Activated CD8-positive, alpha-beta memory T cell treated with anti-CD3 and anti-CD28 coated beads, Interleukin-2, amount 50 U/mL, for 4 hours (primary cell): ENCODE measurements at places on chromosomes 11 and 22.

DNA sequence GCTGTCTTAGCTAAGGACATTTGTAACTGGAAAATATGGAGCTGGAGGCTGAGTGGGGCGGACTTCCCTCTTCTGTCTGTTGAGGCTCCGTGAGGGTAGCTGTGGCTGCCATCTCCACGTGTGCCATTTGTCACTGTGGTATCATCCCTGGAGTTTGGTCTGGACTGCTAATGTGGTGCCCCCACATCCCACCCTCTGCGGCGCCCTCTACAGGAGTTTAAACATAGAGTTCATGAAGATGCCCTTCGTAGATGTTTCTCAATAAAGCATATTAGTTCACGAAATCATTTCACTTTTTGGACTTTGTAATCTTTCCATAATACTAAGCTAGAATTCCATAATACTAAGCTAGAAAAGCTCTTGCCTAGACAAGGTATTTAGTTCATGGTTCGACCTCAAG is 52.4 kb downstream of the TECTA start:
- no peak for DNase-seq

DNA sequence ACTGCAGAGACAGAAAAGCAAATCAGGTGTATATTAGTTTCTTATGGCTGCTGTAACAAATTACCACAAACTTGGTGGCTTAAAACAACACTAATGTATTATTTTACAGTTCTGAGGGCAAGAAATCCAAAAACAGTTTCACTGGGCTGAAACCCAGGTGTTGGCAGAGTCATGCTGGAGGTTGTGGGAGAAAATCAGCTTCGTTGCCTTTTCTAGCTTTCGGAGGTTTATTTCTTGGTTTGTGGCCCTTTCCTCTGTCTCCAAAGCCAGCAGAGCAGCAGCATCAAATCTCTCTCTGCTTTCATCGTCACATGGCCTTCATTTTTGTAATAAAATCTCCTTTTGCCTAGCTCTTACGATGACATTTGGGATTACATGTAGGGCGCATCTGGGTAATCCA is 33.0 kb upstream of the OR6M1 start:
- DNase-seq = no peak

DNA sequence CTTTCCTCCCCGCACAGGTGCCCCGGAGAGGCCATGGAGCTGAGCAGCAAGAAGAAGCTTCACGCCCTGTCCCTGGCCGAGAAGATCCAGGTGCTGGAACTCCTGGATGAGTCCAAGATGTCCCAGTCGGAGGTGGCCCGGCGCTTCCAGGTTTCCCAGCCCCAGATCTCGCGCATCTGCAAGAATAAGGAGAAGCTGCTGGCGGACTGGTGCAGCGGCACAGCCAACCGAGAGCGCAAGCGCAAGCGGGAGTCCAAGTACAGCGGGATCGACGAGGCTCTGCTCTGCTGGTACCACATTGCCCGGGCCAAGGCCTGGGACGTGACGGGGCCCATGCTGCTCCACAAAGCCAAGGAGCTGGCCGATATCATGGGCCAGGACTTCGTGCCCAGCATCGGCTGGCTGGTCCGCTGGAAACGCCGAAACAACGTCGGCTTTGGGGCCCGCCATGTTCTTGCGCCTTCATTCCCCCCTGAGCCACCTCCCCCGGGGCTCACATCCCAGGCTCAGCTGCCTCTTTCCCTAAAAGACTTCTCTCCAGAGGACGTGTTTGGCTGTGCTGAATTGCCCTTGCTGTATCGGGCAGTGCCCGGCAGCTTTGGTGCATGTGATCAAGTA is 1.3 kb downstream of the TIGD3 start:
- DNase-seq = no peak

DNA sequence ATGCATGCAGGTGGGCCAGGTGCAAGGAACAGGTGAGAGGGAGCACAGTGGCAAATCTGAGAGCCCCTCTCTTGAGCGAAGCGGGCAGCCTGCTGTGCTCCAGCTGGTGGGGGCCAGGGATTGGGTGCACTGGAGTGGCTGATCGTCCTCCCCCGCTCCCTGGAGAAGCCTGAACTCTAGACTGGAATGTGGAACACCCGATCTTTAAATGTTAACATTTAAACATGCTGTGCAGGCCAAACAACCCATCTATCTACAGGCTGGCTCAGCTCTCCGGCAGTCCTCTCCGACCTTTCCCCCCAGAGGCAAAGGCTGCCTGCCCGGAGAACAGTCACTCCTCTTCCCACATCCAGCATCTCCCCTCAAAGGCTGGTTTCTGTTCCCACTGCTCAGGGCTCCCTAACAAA is 5.1 kb downstream of the MRGPRF start:
- DNase-seq = no peak

DNA sequence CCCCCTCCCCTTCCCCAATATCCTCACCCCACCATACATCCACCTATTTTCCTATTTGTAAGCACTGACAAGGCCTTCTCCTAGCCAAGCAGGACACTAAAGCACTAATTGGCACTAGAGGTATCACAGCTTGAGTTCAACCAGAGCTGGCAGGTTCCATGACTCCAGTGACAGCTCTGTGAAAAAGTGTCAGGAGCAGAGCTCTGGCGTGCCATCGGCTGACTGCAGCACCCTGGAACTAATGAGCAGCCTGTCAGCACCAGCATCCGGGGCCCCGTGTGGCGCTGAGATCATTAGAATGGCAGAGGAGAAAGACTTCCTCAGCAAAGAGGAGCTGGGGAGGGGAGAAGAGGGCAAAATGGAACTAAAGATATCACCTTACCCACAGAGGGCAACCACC is 847.4 kb downstream of the NTM start:
- no peak for DNase-seq

DNA sequence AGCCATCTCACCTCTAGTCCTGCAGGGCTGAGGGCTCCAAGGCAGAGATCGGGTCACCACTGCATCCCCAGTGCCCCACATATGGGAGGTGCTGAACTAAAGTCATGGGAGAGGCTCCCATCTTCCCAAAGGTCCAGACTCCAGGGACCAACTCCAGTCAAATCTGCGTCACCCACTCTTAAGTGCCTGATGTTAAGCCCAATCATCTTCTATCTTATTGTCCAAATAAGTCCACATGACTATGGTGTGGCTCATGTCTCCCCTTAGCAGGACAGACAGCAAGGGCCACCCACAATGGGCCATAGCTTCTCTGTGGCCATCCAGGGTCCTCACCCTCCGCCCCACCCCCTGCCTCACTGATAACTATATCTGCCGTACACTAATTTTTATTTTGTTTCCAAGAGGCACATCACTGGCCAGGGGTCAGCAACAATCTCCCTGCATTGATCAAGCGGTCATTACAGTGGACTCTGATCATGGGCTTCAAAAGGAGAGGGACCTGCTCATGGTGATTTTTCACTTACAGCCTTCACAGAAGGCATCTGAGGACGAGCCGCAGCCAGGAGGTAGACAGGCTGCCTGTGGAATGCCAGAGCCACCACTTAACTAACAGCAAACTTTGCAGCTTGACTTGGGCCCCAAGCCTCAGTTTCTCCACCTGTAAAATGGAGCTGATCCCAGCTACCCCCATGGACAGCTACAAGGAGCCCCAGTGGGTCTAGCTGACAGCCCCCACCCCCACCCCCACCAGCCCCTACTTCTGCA is 23.3 kb downstream of the MYH9 start:
- DNase-seq = no peak

DNA sequence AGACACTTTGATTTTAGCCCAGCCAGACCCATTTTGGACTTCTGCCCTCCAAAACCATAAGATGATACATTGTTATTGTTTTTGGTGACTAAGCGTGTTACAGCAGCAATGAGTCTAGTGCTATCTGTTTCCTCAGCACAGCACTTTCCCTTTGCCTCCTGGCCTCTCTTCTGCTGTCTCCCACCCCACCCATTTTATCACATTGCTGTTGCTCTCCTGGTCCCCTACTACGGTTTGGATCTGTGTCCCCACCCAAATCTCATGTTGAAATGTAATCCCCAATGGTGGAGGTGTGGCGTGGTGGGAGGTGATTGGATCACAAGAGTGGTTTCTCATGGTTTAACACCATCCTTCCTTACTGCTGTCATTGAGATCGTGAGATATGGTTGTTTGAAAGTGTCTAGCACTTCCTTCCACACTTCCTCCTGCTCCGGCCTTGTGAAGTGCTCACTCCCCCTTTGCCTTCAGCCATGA is 59.8 kb upstream of the CD82 start:
- DNase-seq = no peak

- DNase-seq = no peak
Measured at GRCh38 chr11:126919147-126919823, 81.3 kb downstream of the KIRREL3 start.

DNA sequence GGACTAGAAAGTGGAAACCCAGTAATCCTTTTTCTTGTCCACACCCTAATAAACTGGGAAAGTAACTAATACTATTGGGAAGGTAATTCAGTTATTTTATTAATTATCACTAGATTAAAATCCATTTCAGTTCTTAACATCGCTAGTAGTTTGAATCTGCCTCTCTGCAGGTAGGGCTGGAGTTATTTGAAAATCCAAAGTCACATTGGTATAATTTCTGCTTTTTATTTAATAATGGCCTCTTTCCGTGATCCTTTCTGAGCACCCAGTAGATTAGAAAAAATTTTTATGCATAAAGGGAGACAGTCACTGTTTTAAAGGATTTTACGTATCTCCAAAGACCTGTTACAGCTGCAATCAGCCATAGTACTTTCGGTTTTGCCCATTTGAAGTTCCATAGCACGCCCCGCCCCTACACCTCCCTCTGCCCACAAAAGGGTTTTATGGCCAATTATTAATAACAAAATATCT is 605 bp upstream of the COPB1 start:
- DNase-seq = peak; percentile 45

DNA sequence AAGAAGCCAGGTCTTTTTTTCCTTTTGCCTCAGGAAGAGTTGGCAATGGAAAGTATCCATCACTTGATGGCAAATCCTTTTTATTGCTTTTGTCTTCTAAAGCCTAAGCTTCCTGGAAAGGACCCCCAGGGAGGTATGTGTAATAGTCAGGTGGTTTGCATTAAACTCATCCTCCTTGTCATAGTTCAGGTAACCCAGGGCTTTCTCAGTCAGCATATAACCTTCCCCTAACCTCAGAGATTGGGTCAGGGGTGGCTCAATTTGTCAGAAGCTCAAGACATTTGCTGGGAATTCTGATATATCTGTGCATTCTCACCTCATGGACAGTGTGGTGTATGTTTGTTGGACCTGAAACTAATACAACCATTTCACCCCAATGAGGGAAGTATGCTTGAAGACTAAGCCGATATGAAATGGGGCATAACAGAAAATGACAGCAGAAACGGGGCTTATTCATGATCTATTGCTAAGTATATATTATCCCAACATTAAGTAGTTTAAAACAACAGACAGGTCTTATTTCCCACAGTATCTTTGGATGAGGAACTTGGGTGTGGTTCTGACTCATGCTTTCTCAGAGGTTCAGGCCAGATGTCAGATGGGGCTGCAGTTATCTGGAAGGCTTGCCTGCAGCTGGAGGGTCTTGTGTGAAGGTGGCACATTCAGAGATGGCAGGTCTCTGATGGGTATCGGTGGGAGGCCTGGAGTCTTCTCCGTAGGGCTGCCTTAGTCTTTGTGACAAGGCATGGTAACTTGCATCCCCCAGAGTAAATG is 135.8 kb upstream of the SPON1 start:
- no peak for DNase-seq

- no peak for DNase-seq
Measured at GRCh38 chr11:130146796-130147195, 12.8 kb upstream of the ST14 start.

GRCh38 chr11:57111619-57112018 is 70.1 kb upstream of the LRRC55 start:
- no peak for DNase-seq

- no peak for DNase-seq
Measured at GRCh38 chr11:29527391-29527936, 489.4 kb downstream of the KCNA4 start.

GRCh38 chr11:26904132-26904531 is 89.8 kb upstream of the FIBIN start:
- no peak for DNase-seq

DNA sequence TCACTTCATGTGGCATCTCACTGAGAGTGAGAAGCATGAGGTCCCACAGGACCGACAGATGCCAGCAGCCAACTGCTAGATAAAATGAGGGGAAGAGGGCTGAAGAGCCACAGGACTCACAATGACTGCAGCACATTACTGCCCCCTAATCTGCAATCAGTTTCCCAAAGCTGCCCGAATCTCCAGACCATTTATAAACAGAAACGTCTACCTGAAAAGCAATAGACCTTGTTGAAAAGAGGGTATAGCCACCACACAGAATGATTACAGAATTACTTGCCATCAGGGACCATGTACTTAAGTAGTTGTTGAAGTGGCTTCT is 12.4 kb upstream of the TEF start:
- no peak for DNase-seq

DNA sequence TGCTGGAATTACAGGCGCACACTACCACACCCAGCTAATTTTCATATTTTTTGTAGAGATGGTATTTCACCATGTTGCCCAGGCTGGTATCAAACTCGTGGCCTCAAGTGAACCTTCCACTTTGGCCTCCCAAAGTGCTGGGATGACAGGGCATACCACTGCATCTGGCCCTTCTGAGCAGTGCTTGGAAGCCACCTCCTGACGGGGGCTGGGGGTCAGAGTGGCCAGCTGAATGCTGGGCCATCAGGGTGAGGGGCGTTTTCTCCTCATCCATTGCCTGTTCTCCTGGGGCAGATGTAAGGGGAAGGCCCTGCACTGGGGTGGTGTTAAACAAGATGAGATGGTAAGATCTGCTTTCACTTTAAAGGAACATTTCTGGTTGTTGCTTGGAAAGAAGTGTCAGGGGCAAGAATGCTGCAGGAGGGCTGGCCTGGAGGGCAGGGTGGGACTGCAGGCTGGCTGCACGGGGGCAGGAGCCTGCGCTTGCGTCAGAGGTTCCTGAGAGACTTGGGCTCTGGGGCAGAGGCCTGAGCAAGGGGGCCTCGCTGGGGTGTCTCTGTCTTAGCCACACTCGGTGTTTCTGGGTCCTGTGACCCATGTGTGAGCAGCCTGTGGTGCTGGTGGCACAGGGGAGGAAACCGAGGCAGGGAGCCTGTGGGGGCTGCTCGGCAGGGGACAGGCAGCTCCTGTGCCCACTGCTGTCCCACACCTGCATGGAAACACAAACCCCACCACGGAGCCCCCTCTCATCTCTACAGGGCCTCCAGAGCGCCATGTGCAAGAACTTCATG is 17.2 kb downstream of the DGCR6L start:
- no peak for DNase-seq
